ENCODE measurements at places on chromosomes 2 and 18. TPM values are rescaled to one million over a fixed set of nuclear protein-coding genes. Genes with fewer than 3 reads are reported as not detected.

- DNase-seq = peak; percentile 81
Observed at GRCh38 chr18:76620321-76621170, 125.5 kb upstream of the ZNF516 start.

DNA sequence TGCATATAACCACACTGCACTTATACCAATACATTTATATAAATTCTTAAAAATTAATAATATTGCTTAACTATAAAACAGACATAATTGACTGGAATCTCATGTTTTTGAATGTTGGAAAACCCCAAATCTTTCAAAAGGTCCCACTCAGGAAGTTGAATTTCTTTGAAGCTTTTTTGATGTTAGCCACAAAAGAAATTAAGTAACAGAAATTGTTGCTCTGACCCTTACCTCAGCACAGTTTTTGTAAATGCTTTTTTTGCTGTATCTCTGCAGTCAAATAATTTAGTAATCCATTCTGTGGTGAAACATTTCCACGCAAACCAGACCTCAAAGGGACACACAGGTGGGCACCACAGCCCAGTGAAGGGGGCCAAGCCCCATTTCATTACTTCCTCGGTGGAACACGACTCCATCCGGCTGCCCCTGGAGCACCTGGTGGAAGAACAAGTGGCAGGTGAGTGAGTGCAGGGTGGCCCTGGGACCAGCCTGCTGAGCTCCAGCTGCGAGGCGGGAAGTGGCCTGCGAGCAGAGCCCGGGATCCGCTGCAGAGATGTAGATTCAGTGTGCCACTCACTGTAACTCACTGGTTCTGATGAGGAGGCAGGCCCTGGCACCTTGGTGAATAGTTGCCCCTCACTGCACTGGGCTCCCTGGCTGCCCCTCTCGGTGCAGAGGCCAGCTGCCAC is 8.4 kb downstream of the SCLY start:
- DNase-seq = no peak

- DNase-seq = no peak
Observed at GRCh38 chr18:77376043-77376732, 126.5 kb downstream of the GALR1 start.

GRCh38 chr2:145812165-145812554 is 1292.2 kb upstream of the ZEB2 start:
- DNase-seq = no peak

GRCh38 chr2:189913821-189914220 is 129.6 kb downstream of the PMS1 start:
- no peak for DNase-seq

DNA sequence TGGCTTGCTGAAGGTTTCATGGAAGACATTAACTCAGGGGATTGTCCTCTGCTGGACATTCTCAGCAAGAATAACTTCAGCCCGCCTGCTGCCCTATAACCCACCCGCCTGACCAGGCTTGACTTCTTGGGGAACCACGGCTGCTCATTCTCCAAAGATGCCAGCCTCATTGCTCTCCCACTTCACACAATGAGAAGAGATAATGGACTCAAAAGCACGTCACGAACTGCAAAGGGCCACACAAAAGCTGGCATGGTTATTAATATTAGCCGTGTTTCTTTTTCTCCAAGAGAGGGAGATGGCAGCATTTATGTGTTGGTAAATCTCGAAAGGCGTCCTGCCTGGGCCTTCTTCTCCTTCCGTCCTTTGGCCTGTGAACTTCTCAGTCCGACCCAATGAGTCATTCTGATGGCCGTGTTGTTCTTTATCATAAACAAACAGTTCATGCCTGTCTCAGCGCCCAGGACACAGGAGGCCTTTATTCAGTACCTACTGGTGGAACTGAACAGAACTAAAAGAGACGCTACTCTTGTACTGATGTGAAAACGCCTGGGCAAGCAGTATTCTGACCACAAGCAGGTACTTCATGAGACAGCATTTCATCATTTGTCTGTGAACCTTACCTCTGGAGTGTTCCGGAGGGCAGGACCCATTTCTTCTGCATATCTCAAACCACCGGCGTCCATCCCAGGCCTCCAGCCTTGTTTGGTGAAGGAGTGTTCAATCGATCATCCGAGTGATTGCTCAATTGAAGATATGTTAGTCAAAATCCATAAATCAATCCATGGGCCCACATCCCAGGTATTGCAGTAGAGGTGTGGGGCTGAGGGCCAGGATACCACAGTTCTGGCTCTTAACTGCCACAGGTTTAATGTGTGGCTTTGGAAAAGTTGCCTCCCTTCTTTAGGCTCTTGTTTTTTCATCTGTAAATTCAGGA is 25.1 kb upstream of the KLHL29 start:
- DNase-seq = no peak

DNA sequence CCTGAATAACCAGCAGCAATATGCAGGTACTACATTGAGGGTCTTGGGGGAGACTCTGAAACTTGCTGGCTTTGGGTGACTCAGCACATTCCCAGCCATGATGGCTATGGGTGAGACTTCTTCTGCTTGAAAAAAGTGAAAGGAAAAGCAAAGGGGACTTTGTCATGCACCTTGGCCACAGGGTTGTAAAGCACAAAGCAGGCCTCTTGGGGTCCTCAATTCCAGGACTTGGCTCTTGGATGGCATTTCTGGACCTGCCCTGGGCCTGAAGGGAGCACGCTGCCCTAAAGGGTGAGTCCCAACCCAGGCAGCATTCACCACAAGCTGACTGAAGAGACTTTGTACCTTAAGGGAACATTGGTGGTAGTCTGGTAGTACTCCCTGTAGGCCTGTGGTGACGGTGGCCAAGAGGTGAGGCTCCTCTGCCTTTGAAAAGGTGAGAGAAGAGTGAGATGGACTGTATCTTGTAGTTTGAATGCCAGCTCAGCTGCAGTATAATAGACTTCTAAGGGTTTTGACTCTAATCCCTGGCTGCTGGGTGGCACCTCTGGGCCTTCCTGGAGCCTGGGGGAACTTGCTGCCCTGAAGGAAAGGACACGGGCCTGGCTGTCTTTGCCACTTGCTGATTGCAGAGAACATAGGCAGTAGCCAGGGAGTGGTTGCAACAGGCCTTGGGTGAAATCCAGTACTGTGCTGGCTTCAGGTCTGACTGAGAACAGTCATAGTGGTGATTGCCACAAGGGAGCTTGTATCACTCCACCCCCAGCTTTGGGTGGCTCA is 36.5 kb upstream of the CYTIP start:
- no peak for DNase-seq

- DNase-seq = no peak
Observed at GRCh38 chr2:132549935-132550670, 119.9 kb downstream of the LYPD1 start.

DNA sequence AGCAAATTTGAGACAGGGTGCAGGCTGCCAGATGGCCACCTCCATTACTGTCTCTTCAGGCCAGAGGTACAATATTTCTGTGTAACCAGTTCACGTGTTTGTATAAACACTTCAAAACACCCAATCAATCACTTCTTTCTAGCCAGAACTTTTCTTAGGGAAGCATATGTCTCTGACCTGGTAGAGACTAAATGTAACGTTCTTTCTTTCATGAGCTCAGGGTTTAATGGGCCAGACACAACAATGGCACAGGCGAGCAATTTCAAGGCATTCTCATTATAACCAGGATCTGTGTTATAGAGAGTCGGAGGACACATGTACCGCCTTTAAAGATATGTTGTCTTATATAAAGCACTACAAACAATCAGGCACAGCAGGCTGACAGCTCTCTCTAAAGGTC is 1846.4 kb upstream of the PIK3C3 start:
- DNase-seq = no peak

DNA sequence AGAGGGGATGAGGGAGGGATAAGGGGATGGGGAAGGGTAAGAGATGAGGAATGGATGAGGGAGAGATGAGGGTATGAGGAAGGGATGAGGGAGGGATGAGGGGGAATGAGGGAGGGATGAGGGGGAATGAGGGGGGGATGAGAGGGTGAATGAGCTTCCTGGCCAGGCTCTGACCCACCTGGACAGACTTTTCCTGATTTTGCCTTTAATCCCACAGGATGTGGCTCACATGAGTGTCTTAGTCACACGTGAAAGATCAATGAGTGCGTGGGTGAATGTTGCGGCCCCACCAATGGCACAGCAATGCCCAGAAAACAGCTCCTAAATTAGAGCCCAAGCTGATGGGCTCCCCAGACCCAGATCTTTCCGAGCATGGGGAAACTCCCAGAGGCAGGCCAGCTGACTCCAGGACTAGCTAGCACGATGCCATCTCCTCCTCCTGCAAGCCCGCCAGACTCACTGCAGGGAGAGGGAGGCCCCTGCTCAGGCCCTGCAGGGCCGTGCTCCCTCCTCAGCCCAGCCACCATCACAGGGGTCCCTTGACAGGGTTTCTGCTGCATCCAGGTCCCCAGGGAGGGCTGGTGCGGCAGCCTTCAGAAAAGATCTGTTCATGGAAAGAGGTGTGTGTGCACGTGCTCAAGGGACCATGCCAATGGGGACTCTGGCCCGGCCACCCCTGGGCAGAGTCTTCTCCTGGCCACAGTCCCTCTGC is 41.4 kb downstream of the AQP12A start:
- no peak for DNase-seq

- DNase-seq = peak; percentile 53
Observed at GRCh38 chr2:216635701-216636550, 2.7 kb downstream of the IGFBP2 start.

STON1 gene
- 13.4 TPM for total RNA-seq

DNA sequence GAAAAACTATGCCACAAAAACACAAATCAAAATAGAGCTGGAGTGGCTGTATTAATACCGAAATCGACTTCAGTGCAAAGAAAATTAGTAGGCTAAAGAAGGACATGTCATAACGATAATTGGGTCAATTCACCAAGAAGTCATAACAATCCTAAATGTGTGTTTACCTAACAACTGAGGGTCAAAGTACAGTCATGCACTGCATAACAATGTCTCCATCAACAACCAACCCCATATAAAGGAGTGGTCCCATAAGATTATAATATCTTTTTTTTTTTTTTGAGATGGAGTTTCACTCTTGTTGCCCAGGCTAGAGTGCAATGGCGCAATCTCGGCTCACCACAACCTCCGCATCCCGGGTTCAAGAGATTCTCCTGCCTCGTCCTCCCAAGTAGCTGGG is 87.5 kb downstream of the NAB1 start:
- no peak for DNase-seq

- no peak for DNase-seq
Observed at GRCh38 chr2:1381644-1382043, 31.6 kb upstream of the TPO start.

BCL2L11 gene
- 19.3 TPM for total RNA-seq

CDH20 gene
- 0.16 TPM for total RNA-seq

Measured in WTC11 (cell line).